Tibial artery (tissue), 4 donors: ENCODE measurements at places on chromosomes 3 and 15.

GRCh38 chr3:127768346-127769008, 53.8 kb downstream of the MGLL start:
- no peak for DNase-seq

DNA sequence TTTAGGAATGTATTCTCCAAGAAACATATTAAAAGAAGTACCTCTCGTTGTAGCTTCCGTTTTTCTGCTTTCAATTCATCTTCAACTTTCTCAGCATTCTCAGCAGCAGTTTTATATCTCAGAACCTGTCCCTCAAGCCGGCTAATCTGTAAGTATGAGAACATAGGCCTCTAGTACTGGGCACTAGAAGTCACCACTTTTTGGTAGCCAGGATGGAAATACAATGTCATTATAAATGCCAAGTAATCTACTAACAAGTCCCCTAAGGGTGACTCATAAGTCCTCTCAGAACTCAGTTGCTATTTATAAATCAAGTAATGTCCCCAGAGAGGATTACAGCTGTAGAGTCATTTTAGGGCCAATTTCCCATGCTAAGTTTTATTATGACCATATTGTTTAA, 61.1 kb downstream of the MLH1 start:
- no peak for DNase-seq

DNA sequence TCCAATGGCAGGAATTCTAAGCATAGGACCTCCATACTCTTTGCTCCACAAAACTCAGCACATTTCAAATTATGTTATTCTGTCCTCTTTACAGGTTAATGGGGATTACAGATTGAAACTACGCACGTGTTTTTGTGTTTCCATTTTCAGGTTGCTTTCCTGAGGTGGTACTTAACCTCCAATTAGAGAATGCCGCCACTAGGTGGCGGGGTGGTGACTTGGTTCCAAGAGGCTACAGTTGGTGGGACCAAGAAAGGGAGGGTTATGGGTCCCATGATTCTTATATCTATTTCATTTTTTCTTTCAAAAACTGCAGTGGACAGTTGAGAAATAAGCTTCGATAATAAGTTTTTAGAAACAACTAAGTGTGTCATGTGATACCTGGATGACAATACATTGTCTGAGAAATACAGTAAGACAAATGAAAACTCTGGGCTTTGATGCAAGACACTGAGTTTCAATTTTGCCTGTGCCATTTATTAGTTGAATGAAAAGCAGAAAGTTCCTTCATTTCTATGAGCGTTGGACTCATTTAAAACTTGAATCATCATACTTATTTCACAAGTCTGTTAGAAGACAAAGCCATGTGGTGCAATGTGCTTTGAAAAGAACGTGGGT, 539.0 kb downstream of the FGF12 start:
- DNase-seq: no peak

DNA sequence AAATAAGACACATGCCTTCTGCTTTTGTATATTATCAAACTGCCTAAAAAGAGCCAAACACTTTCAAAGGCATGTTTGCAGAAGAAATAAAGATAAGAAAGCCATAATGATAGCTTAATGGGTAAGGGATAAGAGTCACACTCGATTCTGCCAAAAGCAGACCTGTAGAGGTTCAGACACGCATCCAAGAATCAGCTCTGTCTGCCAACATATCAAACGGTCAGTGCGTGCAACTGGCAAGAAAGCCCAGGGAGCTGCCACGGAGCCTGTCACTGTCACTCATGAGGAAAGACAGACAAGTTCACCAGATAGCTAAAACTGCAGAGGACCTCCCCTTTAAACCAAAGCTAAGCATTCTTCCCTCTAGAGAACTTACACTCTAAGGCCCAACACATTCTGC, 23.2 kb downstream of the DCP1A start:
- DNase-seq: no peak

DNA sequence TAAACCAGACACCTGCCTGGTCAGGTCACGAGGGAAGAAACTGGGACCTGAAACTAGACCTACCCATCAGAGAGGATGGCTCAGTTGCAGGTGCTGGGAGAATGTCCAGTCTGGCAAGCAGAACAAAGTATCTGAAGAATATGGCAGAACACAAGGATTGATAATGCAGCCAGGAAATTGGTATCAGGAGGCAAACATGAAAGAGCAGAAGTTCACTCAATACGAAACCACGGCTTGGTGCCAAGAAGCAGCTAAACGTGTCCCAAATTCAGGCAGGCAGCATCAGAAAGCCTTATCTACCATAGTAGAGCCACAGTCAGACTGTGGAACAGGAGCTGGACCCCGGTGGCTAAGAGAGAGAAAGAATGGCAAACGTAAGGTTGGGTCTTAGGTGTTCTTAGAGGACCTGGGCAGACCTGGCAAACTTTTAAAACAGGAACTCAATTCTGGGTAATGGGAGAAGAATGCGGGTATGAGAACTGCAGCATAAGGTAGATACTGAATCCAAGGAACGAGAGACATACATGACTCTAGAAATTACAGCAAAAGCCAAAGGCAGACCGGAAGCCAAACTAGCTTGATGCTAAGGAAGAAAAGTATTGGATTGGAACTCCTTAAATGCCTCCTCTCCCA, 169.0 kb upstream of the NECTIN3 start:
- DNase-seq: no peak

GRCh38 chr3:194757647-194758061, 72.0 kb downstream of the FAM43A start:
- DNase-seq: no peak
